ENCODE measurements at places on chromosomes 7 and 10. TPM values are rescaled to one million over a fixed set of nuclear protein-coding genes. Genes with fewer than 3 reads are reported as not detected.

Gene PARD3
- 69.8 TPM for total RNA-seq

Gene PLA2G12B
- total RNA-seq: 1.6 TPM

Gene ARHGAP22
- total RNA-seq: 1.3 TPM

Gene SPAM1
- not detected for total RNA-seq

Measured in metanephros (tissue), 2 donors.